ENCODE measurements at places on chromosomes 2 and 18.

GRCh38 chr18:46374850-46375249, 270.7 kb downstream of the HAUS1 start:
- DNase-seq: no peak

DNA sequence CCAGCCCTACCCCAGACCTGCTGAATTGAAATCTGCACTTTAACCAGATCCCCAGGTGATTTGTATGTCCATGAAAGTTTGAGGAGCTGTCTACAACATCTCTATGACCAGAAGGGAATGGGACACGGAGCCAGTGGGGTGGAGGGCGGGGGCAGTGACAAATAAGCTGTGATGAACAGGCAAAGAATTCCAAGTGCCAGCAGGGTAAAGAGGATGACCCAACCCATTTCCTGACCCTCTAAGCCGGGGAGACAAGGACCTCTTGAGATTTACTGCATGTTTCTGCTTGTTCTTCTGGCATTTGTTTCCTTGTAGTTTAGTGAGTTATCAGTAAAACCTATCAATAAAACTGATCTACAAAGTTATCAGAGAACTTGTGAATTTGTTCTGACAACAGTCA, 8.7 kb downstream of the TET3 start:
- no peak for DNase-seq

GRCh38 chr2:146665800-146666199, 1179.0 kb upstream of the ACVR2A start:
- DNase-seq: no peak

GRCh38 chr2:57181315-57182038, 865.1 kb upstream of the VRK2 start:
- DNase-seq: no peak

GRCh38 chr2:43619511-43619910, 17.5 kb upstream of the PLEKHH2 start:
- no peak for DNase-seq

DNA sequence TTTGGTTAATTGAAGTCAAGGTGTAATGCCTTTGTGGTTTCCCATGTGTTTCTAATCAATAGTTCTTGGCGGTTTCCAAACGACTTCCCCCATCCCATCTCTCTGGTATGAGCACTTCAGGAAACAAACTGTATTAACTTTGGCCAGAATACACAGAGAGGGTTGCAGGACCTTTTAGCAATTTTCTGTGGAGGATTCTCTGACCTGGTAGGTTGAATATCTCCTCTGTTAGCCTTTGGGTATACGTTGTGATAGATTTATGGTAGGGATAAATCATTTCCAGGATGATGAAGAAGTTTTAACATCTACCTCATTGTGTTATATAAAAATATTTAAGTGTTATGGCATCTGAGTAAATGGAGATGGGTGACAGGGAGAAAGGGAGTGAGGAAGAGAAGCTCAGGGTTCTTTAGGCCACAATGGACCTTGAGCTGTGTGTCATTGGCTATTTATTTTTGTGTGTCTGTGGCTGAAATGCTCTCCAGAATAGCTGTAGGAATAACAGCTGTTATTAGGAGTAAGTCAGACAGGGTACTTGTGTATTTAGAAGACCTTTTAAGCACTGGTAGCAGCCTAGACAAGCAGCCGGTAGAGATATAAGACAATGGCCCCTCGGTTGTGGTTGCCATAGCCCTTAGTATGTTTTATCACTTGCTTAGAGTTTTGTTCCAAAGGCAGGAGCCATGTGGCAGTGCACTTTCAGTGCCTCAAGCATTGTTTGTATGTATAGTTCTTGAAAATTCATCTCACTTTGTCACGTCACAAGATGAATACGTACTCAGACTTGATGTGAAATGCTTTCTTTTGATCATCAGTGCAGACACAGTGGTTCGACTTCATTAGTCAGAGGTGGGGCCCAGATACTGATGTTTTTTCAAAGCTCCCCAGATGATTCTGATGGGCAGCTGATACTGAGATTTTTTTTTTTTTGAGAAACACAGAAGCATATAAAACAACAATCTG, 91.1 kb downstream of the FMNL2 start:
- DNase-seq: no peak
